Effector memory CD4-positive, alpha-beta T cell (primary cell): ENCODE measurements at places on chromosomes 2 and 18.

DNA sequence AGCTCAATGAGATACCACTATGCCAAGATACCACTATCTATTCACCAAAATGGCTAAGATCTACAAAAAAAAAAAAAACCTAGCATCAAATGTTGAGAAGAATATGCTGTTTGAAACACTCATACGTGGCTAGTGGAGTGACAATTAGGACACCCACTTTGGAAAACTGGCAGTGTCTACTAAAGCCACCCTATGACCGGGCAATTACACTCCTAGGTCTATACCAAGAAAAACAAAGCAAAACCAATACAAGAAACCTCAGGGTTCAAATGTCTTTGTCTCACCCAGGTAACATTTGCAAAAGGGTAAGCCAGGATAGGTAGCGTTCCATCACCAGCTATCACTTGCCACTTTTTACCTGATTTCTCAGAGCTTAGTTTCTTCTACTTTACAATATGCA, 123.6 kb upstream of the CAB39 start:
- DNase-seq, result no peak

- DNase-seq, result no peak
Measured at GRCh38 chr2:222942561-222942960, 81.7 kb downstream of the ACSL3 start.

DNA sequence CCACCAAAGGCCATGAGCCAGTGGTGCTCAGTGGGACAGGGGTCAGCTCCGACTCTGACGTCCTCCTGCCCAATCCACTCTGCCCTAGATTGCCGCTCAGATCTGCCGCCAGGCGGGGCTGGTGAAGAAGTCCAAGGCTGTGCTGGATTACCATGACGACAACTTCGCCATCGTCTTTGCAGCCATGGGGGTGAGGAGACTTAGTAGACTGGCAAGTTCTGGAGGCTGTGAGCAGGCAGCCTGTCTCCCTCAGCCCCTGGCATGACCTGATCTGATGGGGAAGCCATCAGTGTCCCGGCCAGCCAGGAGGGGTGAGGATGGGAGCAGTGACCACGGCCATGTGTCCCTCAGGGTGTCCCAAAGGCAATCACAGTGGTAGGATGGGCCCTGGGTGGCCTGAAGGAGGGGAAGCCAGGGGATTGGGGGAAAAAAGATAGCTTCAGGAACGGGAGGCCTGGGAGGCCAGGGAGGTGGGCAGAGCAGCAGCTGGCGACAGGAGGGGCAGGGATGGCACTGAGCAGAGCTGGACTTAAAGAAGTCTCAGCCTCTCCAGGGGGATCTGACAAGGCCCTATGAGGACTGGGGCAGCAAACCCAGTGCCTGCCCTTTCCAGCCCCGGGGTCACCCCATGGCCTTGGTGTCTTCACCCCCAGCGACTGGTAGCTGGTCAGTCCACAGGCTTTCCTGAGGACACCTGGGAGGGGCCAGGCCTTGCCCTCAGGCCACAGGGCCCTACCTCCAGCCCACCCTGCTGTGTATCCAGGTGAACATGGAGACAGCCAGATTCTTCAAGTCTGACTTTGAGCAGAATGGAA, 17.4 kb upstream of the ANKRD53 start:
- no peak for DNase-seq

DNA sequence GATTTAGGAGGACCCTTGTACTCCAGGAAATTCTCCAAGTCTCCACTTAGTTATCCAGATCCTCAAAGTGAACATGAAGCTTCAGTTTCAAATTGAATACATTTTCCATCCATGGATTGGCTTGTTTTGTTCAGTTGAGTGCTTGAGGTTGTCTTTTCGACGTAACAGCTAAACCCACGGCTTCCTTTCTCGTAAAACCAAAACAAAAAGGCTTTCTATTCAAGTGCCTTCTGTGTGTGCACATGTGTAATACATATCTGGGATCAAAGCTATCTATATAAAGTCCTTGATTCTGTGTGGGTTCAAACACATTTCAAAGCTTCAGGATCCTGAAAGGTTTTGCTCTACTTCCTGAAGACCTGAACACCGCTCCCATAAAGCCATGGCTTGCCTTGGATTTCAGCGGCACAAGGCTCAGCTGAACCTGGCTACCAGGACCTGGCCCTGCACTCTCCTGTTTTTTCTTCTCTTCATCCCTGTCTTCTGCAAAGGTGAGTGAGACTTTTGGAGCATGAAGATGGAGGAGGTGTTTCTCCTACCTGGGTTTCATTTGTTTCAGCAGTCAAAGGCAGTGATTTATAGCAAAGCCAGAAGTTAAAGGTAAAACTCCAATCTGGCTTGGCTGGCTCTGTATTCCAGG, at the start of gene CTLA4:
Gene CTLA4 (plus strand): TSS at position 211 of the 640 bp plus-strand sequence. CDS start 172 bp downstream, at position 383.
- DNase-seq, result no peak

DNA sequence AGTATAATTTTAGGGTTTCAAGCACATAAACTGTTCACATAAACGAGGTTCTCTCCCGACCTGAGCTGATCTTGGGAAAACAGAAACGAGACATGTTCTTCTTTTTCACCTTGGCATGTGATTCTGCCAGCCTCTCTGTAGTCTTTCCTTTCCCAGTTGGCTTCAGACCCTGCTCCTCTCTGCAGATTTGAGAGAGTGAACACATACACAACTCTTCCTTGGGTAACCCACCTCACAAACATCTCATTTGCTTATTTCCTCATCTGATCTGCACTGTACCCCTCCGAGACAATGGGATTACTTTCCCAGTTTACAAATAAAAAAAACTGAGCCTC, 46.1 kb downstream of the REEP1 start:
- DNase-seq, result no peak

GRCh38 chr2:43934567-43934966, 61.2 kb downstream of the LRPPRC start:
- no peak for DNase-seq

DNA sequence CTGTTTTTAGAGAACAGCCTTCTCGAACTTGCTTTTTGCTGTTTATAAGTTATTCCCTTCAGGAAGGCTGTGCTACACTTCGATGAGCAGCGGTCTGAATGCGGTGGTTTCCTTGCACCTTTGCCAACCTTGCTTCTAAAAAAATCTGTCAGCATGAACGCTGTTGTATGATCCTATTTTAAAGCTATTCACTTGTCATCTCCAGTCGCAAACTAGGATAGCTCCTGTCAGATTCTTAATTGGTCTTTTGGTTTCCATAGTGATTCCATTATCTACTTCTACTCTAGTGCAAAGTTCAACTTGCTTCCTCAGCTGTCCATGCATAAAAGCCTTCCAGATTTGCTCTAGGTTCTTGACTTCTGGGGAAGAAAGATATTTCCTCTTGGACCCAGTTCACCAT, 76.3 kb upstream of the GALNT3 start:
- no peak for DNase-seq

- no peak for DNase-seq
Measured at GRCh38 chr2:61414674-61415073, 56.2 kb downstream of the USP34 start.

- no peak for DNase-seq
Measured at GRCh38 chr2:71895320-71896161, 252.1 kb downstream of the CYP26B1 start.

DNA sequence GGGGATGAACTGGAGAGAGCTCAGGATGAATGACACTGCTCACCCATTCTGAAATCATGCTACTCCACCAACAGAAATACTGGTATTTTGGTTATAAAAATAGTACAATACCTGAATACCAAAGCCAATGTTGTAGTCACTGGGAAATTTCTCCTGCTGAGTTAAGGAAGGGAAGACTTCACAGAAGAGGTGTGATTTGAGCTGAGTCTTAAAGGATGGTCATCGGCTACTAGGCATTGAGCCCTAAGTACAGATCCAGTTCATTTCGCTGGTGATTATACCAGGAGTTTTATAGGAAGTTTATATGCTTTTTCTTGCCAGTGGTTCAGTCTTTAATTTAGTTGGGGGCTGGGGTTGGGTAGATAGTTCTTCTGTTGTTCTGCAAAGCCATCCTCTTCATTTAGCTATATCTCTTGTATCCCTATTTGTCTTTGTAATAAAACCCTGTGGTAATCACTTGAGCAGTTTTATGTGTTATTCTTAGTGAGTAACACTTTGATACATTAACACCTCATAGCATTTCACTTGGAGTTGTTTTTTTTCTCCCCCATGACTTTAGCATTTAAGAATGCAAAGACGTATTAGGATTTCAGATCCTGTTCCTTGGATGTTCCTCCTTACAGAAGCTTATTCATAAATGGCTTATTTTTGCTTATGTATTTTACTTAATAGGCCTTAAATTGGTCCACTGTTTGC, 239.9 kb upstream of the FOSL2 start:
- DNase-seq, result no peak

DNA sequence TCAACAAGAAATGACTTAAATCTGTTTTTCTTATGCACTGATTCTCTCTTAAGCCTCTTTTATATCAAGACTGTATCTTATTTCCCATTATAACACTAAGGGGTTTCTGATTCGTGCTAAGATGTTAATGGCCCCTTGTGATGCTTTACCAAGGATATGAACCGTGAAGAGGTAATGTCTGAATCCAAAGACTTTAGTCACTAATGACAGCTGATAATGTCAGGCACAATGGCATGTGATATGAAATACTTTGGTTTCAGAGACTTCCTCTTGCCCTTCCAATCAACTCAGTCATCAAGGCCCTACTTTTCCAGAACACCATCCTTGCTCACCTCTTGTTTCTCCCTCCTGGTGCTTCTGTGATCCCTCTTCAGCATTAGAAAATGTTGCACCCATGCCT, 262.8 kb downstream of the KCNE4 start:
- DNase-seq, result no peak

- DNase-seq, result no peak
Measured at GRCh38 chr2:235325151-235325550, 168.7 kb upstream of the AGAP1 start.

DNA sequence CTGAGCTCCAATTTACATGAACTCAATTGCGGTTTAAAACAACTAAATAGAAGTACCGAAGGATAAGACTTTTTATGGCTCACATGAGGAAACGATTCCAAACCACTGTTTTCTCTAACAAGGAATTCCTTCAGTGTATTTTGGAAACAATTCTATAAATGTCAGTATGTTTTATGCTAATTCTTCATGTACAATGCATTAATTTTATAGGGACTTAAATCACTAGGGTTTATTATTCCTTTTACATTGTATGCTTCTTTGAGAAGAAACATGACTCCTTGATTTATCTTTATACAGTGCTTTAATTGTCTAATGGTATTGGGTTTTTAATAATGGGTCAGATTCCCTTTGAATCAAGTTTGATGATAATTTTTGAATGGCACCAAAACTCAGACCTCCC, 566.8 kb downstream of the EPHA4 start:
- no peak for DNase-seq

GRCh38 chr2:145851730-145852129, 1331.8 kb upstream of the ZEB2 start:
- no peak for DNase-seq

DNA sequence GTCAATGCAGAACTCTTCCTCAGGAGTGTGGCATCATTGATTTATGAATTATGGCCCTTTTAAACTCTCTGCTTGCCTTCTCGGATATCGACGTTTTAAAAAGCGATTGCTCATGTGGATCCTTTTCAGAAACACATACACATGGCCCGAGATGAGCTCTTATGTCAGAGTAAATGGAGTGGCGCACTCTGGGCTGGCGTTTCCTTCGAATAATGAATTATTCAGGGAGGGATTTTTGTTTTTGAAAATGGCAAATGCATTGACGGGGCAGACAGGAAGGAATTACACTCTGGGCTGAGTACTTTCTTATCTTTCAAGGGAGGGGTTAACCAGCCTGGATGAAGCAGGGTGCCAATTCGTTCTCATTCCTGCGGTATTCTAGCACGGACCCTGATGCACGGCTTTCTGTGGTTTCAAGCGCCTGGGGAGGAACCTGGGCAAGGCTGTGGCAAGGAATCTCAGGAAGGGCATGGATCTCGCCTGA, 142.7 kb downstream of the PRKCE start:
- DNase-seq, result no peak

GRCh38 chr2:240482141-240482540, 46.7 kb downstream of the GPC1 start:
- DNase-seq, result no peak

GRCh38 chr2:233185963-233186362, 65.5 kb upstream of the ATG16L1 start:
- no peak for DNase-seq

- no peak for DNase-seq
Measured at GRCh38 chr2:65220432-65221131, 7.0 kb upstream of the ACTR2 start.

DNA sequence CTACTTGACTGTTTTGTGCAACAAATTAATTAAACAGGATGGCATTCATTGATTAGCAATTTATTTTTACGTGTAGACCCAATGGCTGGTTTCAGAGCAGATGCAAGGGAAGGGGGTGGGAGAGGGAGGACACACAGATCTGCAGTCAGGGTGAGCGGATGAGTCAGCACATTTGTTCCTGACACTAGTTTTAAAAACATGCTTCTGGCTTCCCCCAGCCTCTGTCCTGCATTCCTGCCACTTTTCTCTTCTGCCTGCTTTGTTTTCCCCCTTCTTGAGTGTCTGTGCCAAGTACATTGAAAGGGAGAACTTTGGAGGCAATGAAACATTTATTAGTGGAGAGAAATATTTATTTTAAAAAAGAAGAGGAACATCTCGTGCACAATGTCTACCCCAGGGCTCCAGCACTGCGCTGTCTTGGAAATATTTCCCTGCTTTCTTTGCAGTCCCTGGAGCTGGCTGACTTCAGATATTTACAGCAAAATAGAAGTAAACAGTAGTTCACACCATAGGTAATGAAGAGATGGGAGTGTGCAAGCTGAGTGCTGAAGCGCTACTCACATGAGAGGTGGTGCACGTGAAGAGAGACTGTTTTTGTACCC, 52.2 kb downstream of the NRP2 start:
- DNase-seq, result no peak

DNA sequence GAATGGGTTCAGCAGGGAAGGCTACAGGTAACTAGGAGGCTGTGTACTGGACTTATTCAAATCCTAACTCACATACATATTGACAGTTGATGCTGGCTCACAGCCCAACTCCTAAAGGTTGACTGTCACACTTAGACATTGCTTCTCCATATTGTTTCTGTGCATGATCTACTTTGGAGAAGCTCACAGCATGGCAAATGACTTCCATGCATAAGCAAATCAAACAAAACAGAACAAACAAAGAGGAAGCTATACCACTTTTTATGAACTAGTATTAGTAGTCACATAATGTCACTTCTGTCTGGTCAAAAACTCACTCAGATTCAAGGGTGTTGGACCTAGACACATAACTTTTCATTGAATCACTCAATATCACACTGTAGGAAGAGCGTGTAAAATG, 43.8 kb upstream of the CDH19 start:
- DNase-seq, result no peak

GRCh38 chr18:77815666-77816338, 566.2 kb downstream of the GALR1 start:
- no peak for DNase-seq

DNA sequence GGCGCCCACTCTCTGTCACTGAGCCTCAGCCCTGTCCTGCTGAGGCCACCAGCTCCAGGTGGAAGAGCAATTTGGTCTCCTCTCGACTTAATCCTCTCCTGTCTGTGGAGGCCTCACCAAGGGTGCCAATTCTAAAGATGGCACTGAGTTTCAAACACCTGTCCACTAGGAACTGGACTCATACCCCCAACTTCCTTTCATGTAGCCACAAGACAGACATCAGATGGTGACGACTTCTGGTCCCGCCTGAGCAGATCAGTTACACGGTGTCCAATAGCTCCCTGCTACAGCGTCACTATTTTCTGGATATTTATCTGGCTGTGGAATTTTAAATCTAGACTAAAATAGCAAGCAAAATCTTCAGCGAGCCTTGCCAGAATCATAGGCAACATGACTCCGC, 24.5 kb upstream of the SP5 start:
- DNase-seq, result no peak
